ENCODE measurements at places on chromosomes 16 and 17.

DNA sequence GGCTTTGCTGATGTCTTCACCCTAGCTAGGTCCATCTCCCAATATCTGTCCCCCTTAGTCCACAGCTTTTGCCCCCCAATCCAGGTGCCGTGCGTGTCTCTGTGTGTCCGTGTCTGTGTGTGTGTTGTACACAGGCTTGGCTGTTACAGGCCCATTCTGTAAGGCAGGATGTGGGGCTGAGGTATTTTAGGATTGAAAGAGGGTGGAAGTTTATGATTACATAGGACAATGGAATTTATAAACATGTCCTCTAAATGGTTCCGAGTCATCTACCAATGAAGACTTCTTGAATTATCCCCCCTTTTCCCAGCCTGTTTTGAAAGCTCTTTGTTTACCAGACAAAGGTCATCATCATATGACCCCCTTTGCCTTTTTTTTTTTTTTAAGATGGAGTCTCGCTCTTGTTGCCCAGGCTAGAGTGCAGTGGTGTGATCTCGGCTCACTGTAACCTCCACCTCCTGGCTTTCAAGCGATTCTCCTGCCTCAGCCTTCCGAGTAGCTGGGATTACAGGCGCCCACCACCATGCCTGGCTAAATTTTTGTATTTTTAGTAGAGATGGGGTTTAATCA lies 21.9 kb downstream of the ACE start:
- no peak for DNase-seq

GRCh38 chr17:78010759-78011158 lies 52.3 kb downstream of the TNRC6C start:
- no peak for DNase-seq

DNA sequence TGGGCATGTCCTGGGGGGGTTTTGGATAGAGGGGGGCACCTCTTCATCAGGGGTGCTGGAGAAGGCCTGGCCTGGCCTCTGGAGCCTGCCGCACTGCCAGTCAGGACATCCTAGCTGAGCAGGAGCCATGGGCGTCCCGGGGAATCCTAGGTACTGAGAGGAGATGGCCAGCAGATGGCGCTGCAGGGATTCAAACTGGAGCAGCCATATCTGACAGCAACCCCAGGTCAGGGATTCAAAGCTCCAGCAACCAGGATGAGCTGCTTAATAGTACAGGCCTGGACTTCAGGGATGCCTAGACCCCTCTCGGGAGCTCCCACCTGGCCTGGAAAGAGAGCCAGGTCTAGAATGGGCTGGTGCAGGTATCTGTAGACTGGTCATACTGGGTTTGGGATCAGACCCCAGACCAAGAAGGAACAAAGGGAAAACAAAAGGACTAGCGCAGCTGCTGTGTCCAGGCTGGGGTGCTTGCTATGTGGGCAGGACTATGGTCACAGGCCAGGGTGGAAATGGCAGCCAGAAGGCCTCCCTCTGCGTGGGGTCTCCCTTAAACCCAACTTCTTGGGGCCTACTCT lies 306.9 kb upstream of the RBFOX1 start:
- DNase-seq = no peak

GRCh38 chr16:54430491-54431030 lies 144.0 kb upstream of the IRX3 start:
- no peak for DNase-seq

DNA sequence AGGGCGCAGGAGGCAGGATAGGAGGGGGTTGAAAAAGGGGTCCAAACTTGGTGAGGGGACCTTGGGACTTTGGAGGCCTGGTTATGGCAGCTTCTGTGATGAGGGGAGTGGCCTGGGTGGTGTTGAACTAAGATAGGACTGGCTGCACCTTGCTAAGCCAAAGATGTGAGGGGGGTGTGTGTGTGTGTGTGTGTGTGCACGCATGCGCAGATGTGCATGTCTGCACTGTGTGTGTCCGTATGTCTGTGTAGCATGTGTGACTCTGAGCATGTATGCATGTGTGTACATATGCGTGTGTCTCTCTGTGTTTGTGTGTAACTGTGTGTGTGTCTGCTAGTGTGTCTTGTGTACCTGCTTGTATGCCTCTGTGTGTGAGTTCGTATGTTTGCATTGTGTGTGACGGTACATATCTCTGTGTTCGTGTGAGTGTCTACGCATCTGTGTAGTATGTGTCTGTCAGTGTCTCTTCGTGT lies 4.1 kb downstream of the SLC16A5 start:
- DNase-seq = no peak

DNA sequence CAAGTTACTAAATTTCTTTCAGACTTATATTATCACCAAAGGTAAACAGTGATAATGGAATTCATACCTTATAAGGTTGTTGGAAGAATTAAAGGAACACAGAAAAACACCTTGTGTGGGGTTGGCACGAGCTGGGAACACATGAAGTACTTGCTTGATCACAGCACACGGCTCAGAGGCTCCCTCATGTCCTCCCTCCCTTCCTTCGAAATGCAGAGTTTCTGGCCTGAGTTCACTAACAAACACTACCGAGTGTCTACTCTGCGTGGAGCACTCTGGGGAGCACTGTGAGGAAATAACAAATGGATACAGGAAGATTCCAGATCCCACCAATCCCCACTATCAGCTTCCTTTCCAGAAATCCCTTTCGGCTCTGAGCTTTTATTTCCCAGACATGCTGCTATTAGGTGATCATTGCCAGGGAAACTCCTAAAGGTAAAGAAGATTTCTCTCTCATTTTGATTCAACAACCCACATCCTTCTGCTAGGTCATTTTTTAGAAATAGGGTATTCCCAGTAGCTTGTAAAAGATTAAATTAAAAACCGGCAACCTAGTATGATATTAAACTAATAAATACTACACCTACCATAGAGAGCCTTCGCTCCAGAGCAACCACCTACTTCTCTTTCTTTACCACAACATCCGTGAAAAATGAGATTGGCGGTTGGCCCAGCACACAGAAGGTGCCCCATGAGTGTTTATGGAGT lies 6.1 kb upstream of the HNF1B start:
- no peak for DNase-seq

DNA sequence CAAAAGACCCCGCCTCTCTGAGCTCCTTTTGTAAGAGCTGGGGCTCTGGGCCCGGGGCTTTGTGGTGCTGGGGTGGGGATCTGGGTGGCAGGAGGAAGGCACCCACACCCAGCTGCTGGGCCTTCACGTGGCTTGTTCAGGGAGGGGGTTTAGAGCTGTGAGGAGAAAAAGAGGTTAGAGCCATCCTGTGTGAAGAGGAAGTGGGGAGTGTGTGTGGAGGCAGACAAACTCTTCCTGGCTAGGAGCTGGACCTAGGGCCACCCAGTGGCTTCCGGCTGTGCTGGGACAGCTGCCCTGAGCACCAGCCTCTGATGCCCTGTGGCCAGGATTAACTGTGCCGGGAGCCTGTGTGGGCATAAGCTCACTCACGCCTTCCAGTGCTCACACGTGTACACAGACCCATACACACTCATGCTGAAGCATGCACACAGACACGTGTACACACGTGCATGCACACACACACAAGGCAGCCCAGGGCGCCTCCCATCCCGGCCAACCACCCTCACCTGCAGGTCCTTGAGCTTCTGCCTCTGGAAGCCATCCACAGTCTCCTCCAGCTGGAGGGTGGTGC lies 7.4 kb downstream of the CIBAR2 start:
- DNase-seq = no peak

DNA sequence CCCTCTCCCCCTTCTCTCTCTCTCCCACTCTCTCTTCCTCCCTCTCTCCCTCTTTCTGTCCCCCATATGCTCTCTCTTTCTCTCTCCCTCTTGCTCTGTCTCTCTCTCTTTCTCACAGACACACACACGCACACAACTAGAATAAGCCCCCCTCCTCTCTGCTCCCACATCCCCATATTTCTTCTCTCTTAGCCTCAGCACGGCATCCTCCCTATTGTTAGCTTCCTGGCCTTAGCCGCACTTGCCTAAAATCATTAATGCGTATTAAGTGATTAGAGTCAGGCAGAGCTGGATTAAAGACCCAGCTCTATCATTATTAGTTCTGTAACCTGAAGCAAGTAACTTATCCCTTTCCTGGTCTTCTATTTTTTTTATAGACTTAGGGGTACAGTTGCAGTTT lies 319.0 kb upstream of the C16orf82 start:
- no peak for DNase-seq

DNA sequence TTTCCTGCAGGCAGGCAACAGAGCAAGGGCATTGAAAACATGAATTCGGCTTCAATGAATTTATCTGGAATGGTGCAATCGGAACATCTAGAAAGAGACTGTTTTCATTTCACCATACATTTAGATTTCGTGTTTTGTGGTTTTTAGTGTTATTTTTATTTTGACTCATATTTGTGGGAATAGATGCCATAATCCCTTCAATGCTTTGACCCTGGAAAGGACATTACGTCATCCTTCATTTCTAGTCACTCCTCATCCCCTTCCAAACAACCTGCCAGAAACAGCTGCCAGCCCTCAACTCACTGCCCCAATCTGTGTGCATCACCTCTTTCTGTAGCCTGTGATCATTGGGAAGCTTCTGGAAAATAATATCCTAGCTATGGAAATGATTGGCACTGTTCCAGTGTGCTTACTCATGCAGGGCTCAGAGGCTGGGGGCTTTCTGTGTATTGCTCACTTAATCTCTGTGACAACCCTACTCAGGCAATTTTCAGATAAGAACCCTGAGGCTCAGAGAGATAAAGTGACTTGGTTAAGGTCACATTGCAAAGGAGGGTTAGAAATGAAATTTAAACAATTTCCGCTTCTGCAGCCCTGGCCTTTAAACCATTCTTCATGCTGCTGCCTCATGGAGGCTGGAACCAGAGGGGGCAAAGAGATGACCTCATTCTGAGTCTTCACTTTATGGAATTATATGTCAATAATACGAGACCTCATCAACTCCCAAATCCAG lies 9.5 kb upstream of the KSR1 start:
- no peak for DNase-seq

- DNase-seq = peak; percentile 72
Observed at GRCh38 chr16:16014329-16015224, 65.2 kb downstream of the ABCC1 start.

- DNase-seq = no peak
Observed at GRCh38 chr17:79658811-79659207, 48.0 kb upstream of the RBFOX3 start.

GRCh38 chr17:78379131-78379491 lies 662 bp downstream of the PGS1 start:
- DNase-seq = no peak

GRCh38 chr16:56259425-56259779 lies 68.1 kb downstream of the GNAO1 start:
- DNase-seq = no peak

GRCh38 chr17:47276868-47277267 lies 23.2 kb downstream of the ITGB3 start:
- peak; percentile 33 for DNase-seq

- no peak for DNase-seq
Observed at GRCh38 chr17:76899414-76899813, 31.2 kb downstream of the MGAT5B start.

DNA sequence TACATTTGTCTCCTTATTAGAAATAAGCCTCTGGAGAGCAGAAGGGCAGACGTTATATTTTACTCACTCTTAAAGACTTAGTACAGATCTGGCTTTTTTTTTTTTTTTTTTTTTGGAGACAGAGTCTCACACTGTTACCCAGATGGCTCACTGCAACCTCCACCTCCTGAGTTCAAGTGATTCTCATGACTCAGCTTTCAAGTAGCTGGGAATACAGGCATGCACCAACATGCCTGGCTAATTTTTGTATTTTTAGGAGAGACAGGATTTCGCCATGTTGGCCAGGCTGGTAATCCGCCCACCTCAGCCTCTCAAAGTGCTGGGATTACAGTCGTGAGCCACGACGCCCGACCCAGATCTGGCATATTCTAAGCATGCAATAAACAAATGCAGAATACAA lies 36.4 kb upstream of the TMEM97 start:
- DNase-seq = peak; percentile 56

DNA sequence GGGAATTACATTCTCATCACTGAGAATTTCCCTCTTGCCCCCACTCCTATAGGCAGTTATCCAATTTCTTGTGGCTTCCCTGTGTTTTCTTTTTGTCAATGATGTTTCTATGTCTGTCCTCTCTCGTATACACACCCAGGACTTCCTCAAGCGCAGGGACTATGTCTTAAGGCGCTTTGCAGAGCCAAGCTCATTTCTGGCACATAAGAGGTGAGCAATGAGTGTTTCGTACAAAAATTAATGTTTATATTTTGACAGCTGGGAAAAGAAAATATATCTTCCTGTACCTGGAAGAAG lies 947 bp downstream of the DDX42 start:
- no peak for DNase-seq

GRCh38 chr16:4409081-4409932 lies 7.1 kb downstream of the CORO7 start:
- no peak for DNase-seq

DNA sequence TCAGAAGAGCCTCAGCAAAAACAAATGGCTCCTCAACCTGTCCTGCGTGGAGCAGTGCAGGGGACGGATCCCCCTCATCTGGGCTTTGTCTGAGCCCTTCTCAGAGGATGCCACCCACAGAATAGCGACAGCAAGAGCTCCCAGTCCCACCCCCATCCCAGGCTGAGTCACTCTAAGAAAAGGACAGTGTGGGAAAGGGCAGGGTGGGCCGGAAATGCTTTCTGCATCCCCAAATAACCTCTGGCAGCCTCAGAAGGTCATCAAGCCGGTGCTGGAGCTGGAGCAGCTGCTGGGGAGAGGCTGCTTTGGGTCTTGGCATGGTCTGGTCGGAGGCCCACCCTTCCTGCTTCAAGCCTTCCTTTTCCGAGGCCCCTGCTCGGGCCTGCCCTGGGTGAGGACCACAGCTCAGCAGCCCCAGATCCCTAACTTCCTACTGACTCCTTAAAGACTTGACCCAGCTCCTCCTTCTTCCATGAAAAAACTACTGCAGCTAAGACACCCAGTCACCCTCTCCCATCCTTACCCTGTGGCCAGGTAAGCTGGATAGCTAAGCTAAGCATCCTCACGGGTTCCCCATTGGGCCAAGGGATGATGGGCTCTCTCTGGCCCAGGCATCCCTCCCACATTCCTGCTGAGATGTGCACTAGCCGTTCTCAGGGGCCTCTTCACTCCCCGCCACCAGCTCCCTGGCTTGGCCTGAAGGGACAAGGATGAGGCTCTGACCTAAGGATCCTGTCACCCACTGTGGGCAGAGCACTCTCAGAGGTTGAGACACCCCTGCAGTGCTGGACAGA lies 8.7 kb downstream of the SLC12A4 start:
- no peak for DNase-seq

DNA sequence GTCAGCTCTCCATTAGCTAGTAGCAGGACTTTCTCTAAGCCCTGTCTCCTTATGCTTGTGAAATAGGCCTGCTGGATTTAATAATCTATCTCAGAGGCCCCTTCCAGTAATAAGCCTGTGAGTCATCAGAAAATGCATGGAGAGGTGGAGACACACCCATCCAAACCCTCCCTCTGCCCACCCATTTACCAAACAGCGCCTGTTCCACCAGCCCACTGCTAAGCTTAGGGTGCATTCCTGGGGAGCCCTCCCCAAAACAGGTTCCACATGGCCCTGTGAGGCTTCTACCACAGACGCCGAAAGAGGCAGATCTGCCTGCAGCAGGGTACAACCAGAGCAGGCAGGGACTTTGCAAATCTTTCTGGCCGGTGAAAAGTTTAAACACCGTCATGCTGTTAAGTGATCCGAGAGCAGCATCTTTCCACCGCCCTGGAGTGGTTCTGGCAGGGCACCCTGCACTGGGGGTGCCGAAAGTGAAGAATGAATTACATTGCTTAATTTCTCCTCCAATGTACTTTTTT lies 99.3 kb downstream of the GAS7 start:
- no peak for DNase-seq

GRCh38 chr16:4947722-4948503 lies 10.2 kb upstream of the SEC14L5 start:
- no peak for DNase-seq

All from NCI-H446 treated with DMSO at 0.1 percent for 48 hours (cell line).